ENCODE measurements at places on chromosomes 1 and 21.

DNA sequence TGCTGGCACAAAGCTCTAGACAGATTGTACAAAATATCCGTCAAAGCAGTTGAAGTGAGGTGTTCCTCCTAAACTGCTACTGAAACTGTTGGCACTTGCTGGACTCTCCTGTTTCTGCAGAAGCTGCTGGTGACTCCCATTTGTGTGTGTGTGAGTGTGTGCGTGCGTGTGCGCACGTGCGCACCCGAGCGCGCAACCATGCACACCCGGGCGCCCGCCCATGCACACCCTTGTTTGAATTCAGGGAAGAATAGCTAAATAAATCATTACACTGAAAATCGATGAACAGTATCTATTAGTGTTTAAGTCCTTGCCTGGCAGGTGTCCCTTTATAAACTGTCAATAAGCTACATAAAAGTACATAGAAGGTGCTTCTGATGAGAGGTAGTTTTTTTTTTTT, 156.4 kb upstream of the B3GALT2 start:
- no peak for DNase-seq

DNA sequence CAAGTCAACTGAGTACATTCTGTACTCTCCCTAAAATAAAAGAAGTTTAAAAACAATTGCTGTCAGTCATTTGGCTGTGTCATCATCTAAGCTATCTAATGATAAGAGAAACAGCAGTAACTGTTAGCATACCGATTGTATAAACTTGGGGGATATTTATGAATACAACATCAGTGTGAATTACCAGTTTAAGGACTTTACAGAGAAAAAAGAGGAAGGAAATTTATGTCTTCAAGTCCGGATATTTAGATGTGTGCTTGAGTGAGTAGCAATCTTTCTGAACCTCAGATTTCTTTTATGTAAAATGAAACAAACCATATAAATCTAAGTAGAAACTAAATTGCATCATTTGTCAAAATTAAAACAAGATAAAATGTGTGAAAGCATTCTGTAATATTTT, 1557.0 kb downstream of the MRPL39 start:
- DNase-seq = no peak

- DNase-seq = no peak
These were observed 129.6 kb upstream of the HOOK1 start for GRCh38 chr1:59685101-59685500.

DNA sequence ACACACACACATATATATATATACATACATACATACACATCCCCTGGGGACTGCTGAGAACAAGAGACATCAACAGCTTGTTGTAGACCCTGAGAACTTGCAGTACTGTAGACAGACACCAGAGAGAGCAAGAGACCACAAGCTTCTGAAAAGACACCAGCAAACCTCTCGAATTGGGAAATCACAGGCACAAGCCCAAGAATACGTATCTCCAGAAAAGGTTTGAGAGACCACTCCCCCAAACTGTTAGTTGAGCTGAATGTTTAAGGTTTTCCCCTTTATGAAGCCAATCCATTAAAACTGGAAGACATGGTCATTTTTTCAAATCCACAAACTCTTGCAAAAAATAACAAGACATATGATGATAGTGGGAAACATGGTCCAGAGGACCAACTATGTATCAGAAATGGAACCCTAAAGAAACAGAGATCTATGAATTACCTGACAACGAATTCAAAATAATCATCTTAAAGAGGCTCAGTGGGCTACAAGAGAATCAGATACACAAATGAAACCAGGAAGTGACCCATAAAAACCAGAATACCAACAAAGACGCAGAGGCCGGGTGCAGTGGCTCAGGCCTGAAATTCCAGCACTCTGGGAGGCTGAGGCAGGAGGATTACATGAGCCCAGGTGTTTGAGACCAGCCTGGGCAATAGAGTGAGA, 45.1 kb downstream of the SLC2A1 start:
- peak; percentile 53 for DNase-seq

GRCh38 chr1:5836776-5837440, 155.3 kb downstream of the NPHP4 start:
- DNase-seq = no peak

DNA sequence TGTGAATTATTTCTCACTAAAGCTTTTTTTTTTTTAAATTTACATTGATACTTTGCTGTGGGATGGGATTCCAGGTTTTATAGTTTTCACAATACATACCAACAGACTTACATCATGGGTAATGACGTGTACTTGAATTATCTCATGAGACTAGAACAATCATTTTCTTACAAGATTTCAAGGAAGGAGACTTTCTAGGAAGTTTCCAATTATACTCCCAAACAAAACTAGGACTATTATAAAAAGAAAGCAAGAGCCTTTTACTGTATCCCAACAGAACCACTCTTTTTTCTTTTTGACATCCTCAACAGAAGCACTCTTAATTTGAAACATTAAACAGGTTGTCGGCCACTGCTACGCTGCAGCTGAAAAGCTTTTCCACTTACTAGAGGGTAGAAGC, 48.7 kb downstream of the TESK2 start:
- DNase-seq = no peak

- no peak for DNase-seq
These were observed 23.1 kb upstream of the PAXBP1 start for GRCh38 chr21:32794644-32795079.

- no peak for DNase-seq
These were observed 44.8 kb upstream of the SPOCD1 start for GRCh38 chr1:31860581-31860980.

DNA sequence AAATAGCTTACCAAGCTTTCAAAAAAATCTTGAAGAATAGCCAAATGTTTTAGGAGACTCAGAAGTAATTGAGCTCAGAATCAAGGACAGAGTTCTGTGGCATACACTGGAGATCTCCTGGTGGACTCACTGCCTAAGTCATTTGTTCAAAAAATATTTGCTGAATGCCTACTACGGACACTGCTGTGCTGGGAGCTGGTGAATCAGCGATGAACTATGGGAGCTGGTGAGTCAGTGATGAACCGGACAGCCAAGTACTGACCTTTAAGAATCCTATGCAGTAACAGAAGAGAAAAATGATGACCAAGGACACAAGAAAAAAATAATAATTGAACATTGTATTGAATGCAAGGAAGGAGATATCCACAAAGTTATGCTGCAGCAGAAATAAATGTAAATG, 717.9 kb upstream of the CXADR start:
- no peak for DNase-seq

DNA sequence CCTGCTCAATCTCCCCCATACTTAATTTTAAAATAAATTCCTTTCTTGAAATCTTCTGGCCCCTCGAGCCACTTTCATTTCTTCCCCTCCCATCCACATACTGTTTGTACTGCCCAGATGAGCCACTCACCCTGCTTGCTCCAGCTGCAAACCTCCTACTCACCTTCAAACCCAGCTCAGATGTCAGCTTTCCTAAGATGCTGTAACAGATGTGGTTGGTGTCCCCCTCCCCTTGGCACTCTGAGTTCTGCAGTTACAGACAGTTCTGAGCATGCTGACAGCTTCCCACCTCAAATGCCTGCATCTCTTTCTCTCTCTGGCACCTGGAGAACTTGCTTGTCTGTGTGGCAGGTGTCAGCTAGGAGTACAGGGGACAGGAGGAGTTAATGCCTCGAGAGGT, 106.7 kb downstream of the PTPRU start:
- DNase-seq = no peak

GRCh38 chr1:205812271-205812877, 624 bp downstream of the SLC41A1 start:
- no peak for DNase-seq

DNA sequence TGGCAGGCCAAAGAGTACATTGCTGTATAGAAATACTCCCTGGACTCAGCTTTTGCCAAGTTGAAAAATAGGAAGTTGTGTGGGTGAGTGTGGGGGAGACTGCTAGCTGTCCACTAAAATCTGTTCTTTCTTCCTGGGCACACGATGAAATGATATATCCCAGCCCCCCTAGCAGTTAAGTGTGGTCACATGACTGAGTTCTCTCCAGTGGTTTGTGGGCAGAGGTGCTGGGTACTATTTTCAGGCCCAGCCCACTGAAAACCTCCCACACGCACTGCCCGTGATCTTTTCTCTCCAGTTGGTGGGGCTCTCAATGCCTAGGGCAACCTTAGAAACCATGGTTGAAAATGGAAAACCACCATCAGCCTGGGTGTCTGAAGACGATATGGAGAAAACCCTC, 119.7 kb upstream of the LMO4 start:
- no peak for DNase-seq

DNA sequence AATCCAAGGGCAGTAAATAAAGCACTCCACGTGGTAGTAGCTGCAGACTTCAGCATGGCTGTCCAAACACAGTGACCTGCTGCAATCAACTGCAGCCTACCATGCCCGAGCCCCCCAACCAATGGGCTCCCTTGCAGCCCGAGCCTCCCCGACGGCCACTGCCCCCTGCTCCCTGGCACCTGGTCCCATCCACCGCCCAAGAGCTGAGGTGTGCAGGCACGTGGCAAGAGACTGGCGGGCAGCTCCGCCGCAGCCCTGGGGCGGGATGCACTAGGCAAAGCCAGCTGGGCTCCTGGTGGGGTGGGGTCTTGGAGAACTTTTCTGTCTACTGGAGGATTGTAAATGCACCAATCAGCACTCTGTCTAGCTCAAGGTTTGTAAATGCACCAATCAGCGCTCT, 57.6 kb upstream of the RGS2 start:
- DNase-seq = no peak

- no peak for DNase-seq
These were observed 17.2 kb upstream of the MCOLN3 start for GRCh38 chr1:85065550-85065949.

- DNase-seq = no peak
These were observed 114.6 kb downstream of the KAZN start for GRCh38 chr1:14713077-14713476.

DNA sequence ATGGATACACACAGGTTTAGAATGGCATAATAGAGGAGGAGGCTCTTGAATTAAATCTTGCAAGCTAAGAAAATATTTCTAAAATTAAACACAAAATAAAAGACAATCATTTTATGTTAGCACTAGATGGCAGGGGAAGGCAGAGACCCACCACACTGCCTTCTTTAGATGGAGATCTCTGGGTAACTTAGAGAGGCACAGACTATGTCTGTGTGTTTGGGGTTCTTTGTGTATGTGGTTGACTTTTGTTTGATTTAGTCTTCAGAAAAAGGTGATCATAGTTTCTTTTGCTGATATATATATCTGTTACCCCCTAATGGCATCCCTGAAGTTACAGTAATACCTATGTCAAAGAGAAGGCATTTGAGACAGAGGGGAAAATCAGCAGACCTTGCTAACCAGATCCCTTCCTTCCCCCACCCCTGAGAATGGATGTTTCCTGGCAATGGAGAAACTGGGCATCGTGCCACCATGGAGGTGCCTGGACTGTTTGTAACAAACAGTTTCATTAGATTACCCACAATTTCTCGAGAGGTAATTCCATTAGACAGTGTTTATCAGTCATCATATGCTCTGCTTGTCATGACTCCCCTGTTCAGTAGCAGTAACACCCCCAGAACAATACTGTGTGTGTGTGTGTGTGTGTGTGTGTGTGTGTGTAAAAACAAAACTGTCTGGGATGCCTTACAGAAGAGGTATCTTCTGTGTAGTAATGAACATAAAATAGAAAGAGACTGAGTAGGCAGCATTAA, 228.3 kb upstream of the DEPDC1 start:
- no peak for DNase-seq

- DNase-seq = no peak
These were observed at the start of gene SERTAD4 for GRCh38 chr1:210232511-210233215. Gene SERTAD4 (plus strand): TSS chr1:210232796. CDS start chr1:210237961, 5,165 bp downstream.

- DNase-seq = no peak
These were observed 28.8 kb upstream of the PPP2R5A start for GRCh38 chr1:212256369-212256768.

DNA sequence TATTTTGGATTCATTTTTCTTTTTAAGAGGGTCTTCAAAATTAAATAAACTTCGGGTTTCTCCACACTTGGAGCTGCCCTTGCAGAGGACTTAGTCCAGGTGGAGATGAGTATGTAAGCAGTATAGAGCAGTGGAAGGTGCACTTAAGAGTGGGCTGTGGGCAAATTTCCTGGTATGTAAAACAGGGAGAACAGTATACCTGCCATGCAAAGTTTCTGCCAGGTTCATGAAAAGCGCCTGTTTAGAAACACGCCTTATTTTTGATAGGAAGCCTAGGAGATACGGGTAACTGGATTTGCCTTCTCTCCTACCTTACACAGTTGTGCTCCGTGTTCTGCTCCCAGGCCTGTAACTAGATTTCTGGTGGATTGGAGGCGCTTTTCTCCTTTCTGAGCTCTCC, 1.2 kb downstream of the KDM4A start:
- DNase-seq = no peak

DNA sequence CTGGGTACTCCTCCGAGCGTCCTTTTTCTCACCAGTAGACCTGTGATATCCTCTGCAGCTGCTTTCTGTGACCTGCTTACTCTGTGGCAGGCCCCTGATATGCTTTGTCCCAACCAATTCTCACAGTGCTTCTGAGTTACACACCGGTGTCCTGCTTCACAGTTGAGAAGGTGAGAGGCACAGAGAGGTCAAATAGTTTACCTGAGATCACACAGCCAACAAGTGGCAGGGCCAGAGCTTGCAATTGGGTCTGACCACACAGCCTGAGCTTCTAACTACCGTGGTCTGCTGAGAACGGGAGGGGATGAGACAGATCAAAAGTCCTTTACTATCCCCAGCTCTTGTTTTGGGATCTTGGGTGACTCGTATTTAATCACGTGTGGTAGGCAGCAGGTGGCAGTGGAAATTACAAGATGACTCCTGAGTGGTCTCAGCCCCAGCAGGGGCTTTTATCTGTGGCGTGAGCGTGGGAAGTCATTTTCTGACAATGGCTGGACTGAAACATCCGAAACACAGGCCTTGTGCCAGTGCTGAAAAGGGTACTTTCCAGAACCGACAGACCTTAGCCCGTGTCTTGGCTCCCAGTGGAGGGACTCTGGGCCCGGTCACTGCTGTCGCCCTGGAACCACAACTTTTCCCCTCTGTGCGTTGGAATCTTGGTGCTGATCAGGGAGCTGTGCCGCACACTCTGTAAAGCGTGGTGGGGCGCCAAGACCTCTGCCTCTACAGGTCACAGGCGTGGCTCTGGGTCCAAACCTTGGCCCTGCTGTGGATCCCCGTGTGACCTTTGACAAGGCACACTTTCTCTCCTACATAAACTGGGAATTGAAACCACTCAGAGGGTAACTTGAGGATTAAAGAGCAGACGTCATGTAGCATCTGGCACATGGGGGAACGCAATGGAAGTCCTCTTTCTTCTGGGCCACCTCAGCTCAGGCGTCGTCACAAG, 11.9 kb downstream of the THEMIS2 start:
- no peak for DNase-seq

DNA sequence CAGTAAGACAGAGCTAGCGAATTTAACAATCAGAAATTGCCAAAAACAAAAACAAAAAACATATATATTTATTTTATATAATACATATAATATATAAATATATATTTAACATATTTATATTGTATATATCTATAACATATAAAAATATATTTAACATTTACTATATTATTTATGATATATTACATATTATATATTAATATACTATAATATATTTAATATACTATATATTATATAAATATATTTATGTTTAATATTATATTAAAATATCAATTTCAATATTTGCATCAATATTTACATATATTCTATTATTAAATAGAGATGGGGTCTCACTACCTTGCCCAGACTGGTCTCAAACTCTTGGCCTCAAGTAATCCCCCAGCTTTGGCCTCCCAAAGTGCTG, 50.9 kb downstream of the TBX19 start:
- DNase-seq = no peak

Data from SHP77 treated with DMSO at 0.1 percent for 48 hours (cell line).